ENCODE measurements at places on chromosomes 5 and 9. TPM values are rescaled to one million over a fixed set of nuclear protein-coding genes. Genes with fewer than 3 reads are reported as not detected.

DNA sequence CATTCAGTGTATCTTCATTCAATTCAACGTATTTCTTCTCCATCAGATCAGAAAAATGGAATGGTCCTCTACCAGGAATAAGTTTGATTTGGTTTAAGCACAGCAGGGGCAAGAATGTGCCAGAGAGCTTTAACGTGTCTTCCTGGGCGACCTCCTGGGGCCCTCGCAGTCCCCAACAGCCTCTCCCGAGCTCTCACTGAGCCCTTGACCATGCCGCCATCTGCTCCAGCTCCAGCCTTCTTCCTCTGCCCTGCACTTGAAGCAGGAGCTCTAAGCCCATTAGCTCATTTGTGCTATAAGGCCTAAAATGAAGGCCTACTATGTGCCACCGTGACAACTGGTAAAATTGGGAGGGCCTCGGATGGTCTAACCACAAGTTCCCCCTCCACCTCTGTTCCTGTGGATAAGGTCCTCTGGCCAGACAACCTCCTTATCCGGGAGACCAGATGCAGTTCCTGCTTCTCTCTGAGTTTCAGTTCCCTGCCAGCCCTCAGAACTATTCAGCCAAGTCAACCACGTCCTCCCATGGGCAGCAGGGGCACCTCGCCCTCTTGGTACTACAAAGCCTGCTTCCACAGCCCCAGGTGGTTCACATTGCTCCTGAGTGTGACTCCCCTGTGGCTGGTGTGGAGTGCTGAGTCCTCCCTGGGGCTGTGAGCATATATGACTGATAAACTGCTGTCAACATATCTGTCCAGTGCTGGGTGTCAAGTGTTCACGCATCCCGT, 35.8 kb downstream of the C5orf15 start:
- no peak for DNase-seq

GRCh38 chr9:90044710-90045151, 439.9 kb downstream of the GADD45G start:
- DNase-seq, result no peak

GRCh38 chr5:119313658-119314605, 41.9 kb upstream of the TNFAIP8 start:
- no peak for DNase-seq

- DNase-seq, result no peak
These were observed 440.5 kb downstream of the BRINP1 start for GRCh38 chr9:118928722-118929121.

DNA sequence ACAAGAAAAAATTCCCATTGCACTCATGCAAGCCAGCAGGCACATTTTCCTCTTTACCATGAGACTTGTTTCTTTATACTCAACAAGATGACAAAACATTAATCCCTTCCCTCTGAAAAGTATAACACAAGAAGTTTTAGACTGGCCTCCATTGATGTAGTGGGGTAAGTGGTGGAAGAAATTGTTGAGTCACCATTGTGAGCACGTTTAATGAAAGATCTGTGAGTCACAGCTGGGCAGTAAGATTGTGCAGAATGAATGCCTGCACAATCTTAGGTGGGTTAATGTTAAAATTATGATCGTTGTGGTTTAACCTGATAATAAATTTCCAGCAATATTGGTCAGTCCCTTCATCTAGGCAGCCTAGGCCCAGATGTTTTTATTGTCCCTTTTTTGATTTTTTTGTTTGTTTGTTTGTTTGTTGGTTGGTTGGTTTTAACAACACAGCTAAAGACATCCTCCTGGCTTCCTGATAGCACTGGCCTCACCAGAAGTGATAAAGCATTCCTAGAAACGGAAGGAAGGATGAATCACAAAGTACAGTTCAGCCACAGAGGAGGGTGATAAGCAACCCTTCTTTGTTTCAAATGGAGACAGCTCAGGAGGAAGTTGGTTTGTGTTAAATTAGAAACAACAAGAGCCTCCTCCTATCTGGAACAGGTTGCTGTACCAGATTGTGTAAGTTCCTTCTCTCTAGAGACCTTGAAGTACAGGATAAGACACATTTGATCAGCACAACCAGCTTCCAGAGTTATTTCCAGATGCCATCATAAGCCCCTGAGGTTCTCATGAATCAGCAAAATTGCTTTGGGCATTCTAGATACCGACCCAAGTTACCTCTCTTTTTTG, 40.3 kb downstream of the SLC24A2 start:
- DNase-seq, result no peak

Gene SLC46A2
- total RNA-seq, result not detected

Gene SLC34A1
- not detected for total RNA-seq
